Activated T-cell treated with anti-CD3 and anti-CD28 coated beads, Interleukin-2, amount 50 U/mL, for 72 hours (primary cell): ENCODE measurements at places on chromosomes 6 and 20. TPM values are rescaled to one million over a fixed set of nuclear protein-coding genes. Genes with fewer than 3 reads are reported as not detected.

The RIMS4 gene
- 0.07 TPM for total RNA-seq

The PPP1R14C gene
- total RNA-seq: 1.8 TPM

The RBM24 gene
- not detected for total RNA-seq

The DEFB124 gene
- not detected for total RNA-seq

The SDCBP2 gene
- total RNA-seq: 11.5 TPM

The PHF3 gene
- total RNA-seq: 72.6 TPM

The SNX21 gene
- 2.4 TPM for total RNA-seq

The BCL2L1 gene
- total RNA-seq: 152 TPM

The TCF21 gene
- total RNA-seq: not detected

The XKR7 gene
- not detected for total RNA-seq

The ZBTB12 gene
- total RNA-seq: 0.88 TPM
